Stimulated activated CD4-positive, alpha-beta T cell treated with anti-CD3 and anti-CD28 coated beads, Interleukin-4, amount 100 ng/mL, for 48 hours (primary cell): ENCODE measurements at places on chromosomes 5 and 9.
A peak's percentile ranks its signal among the peaks of the same experiment; 100 is the strongest.

GRCh38 chr5:40689438-40689837 lies 9.7 kb downstream of the PTGER4 start:
- peak; percentile 41 for DNase-seq

- DNase-seq, result no peak
These were observed 394.5 kb upstream of the EDIL3 start for GRCh38 chr5:84779186-84779585.

GRCh38 chr9:94112716-94113465 lies 28.6 kb downstream of the PTPDC1 start:
- no peak for DNase-seq

DNA sequence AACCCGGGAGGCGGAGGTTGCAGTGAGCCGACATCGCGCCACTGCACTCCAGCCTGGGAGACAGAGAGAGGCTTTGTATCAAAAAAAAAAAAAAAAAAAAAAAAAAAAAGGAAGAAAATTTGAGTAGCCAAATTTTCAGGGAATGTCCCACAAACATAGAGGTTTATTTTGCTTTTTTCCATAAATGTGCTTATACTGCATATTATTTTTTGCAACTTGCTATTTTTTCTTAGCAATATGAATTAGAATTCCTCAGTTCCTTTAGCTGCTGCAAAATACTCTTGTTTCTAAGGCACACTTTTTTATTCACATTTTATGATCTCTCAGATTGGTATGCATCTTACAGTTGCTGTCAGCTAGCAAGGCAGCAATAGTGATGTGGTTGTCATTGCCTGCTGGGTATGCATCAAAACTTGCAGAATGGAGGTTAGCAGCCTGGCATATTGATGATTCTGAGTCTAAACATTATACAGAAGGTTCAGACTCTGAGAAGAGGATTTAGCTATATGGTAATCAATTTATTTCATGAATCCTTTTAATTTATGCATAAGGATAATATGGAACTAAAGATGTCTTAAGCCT lies 13.0 kb upstream of the MSANTD3 start:
- no peak for DNase-seq

GRCh38 chr5:125829349-125829748 lies 593.9 kb upstream of the GRAMD2B start:
- no peak for DNase-seq

DNA sequence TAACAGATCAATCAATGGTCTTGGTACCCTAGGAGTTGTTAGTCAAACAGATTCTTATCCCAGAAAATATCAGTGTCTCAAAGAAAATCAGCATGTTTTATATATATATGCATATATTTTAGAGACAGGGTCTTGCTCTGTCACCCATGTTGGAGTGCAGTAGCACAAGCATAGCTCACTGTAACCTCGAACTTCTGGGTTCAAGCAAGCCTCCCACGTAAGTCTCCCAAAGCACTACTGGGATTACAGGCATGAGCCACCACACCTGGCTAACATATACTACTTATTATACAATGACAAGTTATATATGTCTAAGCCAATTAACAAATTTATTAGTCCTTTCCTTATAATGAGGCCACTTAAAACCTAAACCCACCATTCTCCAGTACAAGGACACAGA lies 10.4 kb downstream of the RAB14 start:
- no peak for DNase-seq
